ENCODE measurements at places on chromosomes 16 and 17.
A peak's percentile ranks its signal among the peaks of the same experiment; 100 is the strongest.

DNA sequence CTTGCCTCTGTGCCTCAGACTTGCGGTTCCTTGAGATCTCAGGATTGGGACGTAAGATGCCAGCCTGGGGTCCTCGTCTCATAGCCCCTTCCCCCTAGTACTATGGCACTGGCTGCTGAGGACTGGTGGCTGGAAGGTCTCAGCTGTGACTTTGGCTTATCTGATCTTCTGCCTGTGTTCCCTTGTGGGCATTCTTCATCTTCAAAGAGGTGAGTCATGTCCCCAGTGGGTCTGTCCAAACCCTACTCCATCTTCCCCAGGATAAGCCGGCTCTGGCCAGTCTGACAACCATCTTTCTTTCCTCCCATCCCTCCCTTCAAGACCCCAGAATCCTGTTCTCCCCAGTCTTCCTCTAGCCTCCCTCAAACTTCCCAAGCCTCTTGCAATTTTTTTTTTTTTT lies 3.6 kb downstream of the CD19 start:
- peaks cover 5% of the 10 kb centered on the region for H3K4me1 ChIP-seq
- H3K27me3 ChIP-seq = no peaks in the 10 kb centered on the region
- no peak overlapping the region for H3K4me3 ChIP-seq
- no peak overlapping the region for H3K27ac ChIP-seq
- H3K36me3 ChIP-seq = no peaks in the 10 kb centered on the region

GRCh38 chr16:12484972-12485371 lies 318.7 kb downstream of the CPPED1 start:
- H3K27me3 ChIP-seq = no peaks in the 10 kb centered on the region
- no peak for DNase-seq
- no peaks in the 10 kb centered on the region for H3K4me1 ChIP-seq
- no peaks in the 10 kb centered on the region for H3K36me3 ChIP-seq
- H3K4me3 ChIP-seq = no peak overlapping the region

GRCh38 chr17:50467114-50467854 lies 1.4 kb downstream of the CHAD start:
- no peak for DNase-seq
- H3K27ac ChIP-seq = no peak overlapping the region
- H3K27me3 ChIP-seq = no peaks in the 10 kb centered on the region
- peaks cover 39% of the 10 kb centered on the region for H3K4me1 ChIP-seq

GRCh38 chr17:76085731-76086366 lies 6.9 kb downstream of the ZACN start:
- H3K27ac ChIP-seq = no peak overlapping the region
- H3K36me3 ChIP-seq = no peaks in the 10 kb centered on the region
- DNase-seq = no peak
- H3K4me3 ChIP-seq = no peak overlapping the region

- peaks cover 33% of the 10 kb centered on the region for H3K4me1 ChIP-seq
- H3K27me3 ChIP-seq = no peaks in the 10 kb centered on the region
- no peaks in the 10 kb centered on the region for H3K36me3 ChIP-seq
- no peak for DNase-seq
Measured at GRCh38 chr17:79984045-79984840, 51.4 kb downstream of the TBC1D16 start.

GRCh38 chr17:80499961-80500665 lies 23.7 kb upstream of the NPTX1 start:
- no peak overlapping the region for H3K4me3 ChIP-seq
- no peaks in the 10 kb centered on the region for H3K36me3 ChIP-seq
- H3K4me1 ChIP-seq = peaks cover 8% of the 10 kb centered on the region
- no peak overlapping the region for H3K27ac ChIP-seq
- DNase-seq = no peak

- no peak for DNase-seq
- H3K4me3 ChIP-seq = no peak overlapping the region
- H3K27me3 ChIP-seq = no peaks in the 10 kb centered on the region
- no peak overlapping the region for H3K27ac ChIP-seq
- no peaks in the 10 kb centered on the region for H3K36me3 ChIP-seq
Measured at GRCh38 chr17:36057911-36058310, 6.2 kb upstream of the CCL18 start.

DNA sequence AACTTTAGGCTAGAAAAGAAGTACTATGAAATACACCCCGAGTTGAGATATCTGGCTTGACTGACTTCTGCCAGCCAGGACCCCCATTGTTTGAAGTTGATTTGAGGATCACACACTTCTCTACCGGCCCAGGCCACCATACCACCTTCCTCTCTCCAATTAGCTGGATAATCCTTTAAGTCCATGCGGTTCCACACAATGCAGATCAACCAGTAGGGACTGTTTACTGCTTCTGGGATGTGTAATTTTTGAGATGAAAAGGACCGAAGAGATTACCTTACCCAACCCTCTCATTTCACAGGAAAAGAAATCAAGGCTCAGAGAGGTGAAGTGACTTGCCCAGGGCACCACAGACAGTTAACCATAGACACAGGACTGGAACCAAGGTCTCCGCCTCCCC lies 20.5 kb downstream of the ERN1 start:
- peaks cover 29% of the 10 kb centered on the region for H3K4me1 ChIP-seq
- H3K4me3 ChIP-seq = no peak overlapping the region
- DNase-seq = no peak

DNA sequence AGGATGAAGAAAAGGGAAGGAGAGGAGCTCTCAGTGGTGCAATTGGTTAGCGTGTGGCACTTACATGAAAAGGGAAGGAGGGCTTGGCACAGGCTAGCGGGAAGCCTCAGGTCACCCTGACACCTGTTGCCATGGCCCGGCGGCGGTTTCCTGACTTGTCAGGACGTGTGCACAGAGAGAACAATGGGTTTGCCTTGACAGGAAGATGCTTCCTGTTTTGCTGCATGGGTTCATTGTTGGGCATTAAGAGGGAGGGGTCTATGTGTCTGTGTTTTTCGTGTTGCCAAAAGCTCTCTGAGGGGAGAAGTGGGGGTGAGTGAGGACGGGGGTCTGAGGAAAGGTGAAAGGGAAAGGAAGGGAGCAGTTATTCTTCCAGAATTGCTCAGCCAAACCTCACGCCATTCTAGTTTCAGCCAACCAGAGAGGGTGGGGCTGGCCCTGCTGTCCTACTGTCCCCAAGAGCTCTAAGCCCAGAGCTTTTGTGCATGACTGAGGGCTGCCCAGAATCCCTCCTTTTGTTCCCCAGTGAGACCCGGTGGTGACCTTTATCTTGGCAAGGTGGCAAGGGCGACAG lies 17.1 kb upstream of the CCR7 start:
- H3K36me3 ChIP-seq = no peaks in the 10 kb centered on the region
- peak overlapping the region; percentile 63 for H3K27ac ChIP-seq
- no peaks in the 10 kb centered on the region for H3K27me3 ChIP-seq
- DNase-seq = peak; percentile 84

DNA sequence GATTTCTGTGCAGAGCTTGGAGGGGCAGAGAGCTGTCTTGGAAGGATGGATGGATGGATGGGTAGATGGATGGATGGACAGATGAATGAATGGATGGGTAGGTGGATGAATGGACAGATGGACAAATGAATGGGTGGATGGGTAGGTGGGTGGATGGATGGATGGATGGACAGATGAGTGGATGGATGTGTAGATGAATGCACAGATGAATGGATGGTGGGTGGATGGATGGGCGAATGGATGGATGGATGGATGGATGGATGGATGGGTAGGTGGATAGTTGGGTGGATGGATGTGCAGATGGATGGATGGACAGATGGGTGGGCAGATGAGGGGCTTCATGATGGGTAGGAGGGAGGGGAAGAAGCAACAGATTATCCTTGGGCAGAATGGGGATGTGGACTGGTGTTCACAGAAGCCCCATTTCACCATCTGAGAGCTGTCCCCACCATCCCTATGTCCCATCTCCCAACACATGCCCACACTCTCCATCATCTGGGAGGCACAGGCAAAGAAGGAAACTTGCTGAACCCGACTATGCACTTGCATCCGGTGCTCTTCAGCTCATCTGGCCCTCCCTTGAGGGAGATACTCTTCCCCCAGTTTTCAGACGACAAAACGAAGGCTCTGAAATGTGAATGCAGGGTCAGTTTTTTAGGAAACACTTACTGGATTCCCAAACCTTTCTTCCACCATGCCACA lies 57.2 kb downstream of the IL21R start:
- no peak overlapping the region for H3K27ac ChIP-seq
- no peak for DNase-seq
- no peaks in the 10 kb centered on the region for H3K36me3 ChIP-seq
- H3K4me1 ChIP-seq = peaks cover 35% of the 10 kb centered on the region
